NCI-H2029 treated with DMSO at 0.1 percent for 48 hours (cell line): ENCODE measurements at places on chromosomes 1 and 21.

DNA sequence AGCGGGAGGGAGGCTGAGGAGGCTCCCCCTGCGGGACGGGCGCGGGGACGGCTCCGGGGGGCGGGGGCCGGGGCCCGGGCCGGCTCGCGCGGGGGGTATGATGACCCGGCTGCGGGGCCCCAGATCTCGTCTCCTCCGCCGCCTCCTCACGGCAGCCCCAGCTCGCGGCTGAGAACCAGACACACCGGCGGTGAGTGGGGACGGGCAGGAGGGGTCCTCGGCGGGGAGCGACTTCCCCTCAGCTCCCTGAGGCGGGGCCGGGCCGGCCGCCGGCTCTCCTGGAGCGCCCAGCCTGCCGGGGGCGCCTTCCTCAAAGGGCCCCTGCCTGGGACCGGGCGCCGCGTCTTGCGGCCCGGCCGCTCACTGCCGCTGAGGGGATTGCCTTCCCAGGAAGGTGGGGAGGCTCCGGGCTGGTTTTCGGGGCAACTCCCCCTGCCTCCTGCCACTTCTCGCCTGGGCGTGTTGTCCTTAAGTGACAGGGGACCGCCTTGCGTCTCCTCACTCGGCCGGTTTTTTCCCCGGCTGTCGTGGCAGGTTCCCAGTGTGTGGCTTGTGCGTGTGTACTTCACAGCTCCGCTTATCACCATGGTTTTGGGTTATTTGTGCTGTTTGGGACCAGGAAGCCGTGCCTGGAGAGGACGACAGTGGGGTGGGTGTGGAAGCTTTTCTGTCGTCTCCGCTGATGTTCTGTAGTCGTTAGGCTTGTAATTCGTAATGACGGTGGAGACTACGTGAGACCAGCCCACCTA lies 800 bp downstream of the HIPK1 start:
- DNase-seq, result no peak

DNA sequence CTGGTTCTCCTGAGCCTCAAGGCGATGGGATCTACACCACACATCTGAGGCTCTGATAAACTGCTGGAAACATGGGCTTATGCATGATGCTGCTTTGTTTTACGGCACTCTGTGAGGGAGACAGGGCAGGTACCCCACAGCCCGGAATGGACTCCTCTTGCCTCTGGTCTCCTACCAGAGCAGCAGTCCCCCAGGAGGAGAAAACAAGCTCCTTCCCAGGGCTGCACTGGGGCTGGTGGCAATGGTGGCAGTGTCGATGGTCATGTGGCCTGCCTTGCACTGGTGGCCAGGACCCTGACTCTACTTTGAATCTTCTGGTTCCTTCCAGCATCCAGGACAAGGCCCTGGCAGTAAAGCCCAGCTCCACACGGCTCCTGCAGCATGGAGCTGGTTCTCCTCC lies 79.4 kb downstream of the TOMM20 start:
- no peak for DNase-seq

DNA sequence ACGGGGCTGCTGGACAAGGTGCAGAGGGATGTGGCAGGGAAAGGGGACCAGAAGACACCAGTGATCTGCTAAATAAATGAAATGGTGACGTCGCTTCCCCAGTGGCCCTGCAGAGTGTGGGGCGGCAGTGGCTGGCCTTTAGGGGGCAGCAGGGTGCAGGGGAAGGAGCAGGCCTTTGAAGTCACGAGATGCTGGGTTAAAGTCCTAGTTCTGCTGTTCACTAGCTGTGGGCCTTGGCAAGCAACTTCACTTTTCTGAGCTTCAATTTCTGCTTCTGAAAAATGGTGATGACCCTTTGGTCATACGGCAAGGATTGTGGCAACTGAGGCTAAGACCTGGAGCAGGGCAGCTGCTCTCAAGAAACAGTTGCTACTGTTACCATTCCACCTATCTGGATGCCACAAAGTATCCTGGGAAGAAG lies 9.2 kb upstream of the GALE start:
- DNase-seq, result peak; percentile 64

- no peak for DNase-seq
Observed at GRCh38 chr1:45723248-45723930, 27.1 kb downstream of the IPP start.

- no peak for DNase-seq
Observed at GRCh38 chr1:63012339-63012738, 228.4 kb downstream of the ATG4C start.

- DNase-seq, result no peak
Observed at GRCh38 chr1:119007670-119008482, 19.7 kb upstream of the TBX15 start.

- no peak for DNase-seq
Observed at GRCh38 chr1:91278754-91279153, 125.9 kb downstream of the HFM1 start.

DNA sequence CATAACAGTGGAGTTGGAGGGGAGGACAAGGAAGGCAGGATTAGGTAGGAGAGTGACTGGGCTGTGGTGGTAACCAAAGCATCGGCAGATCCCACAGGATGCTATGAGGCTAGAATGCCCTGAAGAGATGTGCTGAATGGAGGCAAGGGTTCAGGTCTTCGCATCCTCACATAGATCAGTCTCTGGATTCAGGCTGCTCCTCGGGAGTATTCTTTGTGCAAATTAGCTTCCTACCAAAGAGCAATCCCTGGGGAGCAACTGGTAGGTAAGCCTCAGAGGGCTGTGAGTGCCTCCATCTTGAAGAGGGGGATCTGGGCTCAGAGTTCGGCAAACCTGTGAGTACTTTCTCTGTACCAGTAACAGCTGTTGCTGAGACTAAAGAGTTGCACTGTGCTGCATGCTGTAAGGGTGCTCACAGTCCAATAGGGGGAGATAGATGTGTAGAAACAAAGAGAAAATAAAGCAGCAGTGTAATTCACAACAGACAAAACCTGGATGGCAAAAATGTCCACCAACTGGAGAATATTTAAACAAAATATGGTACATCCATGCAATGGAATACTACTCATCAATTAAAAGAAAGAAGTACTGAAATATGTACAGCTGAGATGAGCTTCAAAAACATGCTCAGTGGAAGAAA lies 322.4 kb upstream of the DEPDC1 start:
- DNase-seq, result no peak

- no peak for DNase-seq
Observed at GRCh38 chr1:228961511-228961910, 226.2 kb downstream of the RHOU start.

GRCh38 chr1:27074175-27074780 lies 61.6 kb upstream of the TENT5B start:
- DNase-seq, result no peak
